ENCODE measurements at places on chromosomes 4 and X. TPM values are rescaled to one million over a fixed set of nuclear protein-coding genes. Genes with fewer than 3 reads are reported as not detected.
A peak's percentile ranks its signal among the peaks of the same experiment; 100 is the strongest.

DNA sequence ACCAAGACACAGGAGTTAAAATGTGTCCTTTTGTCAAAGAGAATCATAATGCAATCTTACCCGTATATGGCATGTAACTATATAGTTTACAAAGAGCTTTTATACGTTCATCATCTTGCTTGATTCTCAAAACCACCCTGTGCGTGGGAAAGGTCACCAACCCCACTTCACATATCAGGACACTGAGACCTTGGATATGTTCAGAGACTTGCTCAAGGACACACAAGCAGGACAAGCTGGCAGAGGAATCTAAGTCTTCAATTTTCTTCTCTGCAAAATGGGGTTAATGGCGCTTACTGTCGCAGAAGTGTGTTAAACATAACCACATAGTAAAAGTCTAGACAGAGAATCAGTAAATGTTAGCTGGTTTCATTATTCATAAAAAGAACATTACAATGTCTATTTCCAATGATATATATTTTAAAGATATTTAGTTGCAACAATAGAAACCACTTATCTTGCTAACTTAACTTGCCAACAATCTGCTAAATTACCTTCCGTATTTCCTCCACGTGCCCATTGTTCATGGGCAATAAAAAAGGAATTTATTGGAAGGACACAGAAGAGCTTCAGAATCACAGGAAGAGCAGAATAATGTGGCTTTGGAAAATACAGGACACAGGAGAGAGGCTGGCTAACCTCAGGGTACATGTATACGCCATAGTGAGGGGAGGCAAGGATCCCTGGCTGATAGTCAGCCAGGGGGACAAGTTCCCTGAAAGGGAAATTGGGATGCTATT, 64.6 kb upstream of the TAPT1 start:
- H3K4me3 ChIP-seq = no peak overlapping the region
- H3K27ac ChIP-seq = no peak overlapping the region
- H3K4me1 ChIP-seq = no peaks in the 10 kb centered on the region
- H3K36me3 ChIP-seq = no peaks in the 10 kb centered on the region
- H3K27me3 ChIP-seq = peaks cover 2% of the 10 kb centered on the region
- no peak for DNase-seq

GRCh38 chr4:25502115-25502514, 125.1 kb downstream of the ANAPC4 start:
- H3K27ac ChIP-seq = no peak overlapping the region
- H3K36me3 ChIP-seq = no peaks in the 10 kb centered on the region
- no peak for DNase-seq
- no peaks in the 10 kb centered on the region for H3K4me1 ChIP-seq
- no peaks in the 10 kb centered on the region for H3K27me3 ChIP-seq

GRCh38 chrX:84724576-84724975, 222.3 kb upstream of the HDX start:
- H3K27me3 ChIP-seq = no peaks in the 10 kb centered on the region
- no peak for DNase-seq
- no peak overlapping the region for H3K27ac ChIP-seq
- H3K36me3 ChIP-seq = no peaks in the 10 kb centered on the region
- H3K4me3 ChIP-seq = no peak overlapping the region

- H3K27ac ChIP-seq = no peak overlapping the region
- no peak overlapping the region for H3K4me3 ChIP-seq
- DNase-seq = no peak
- no peaks in the 10 kb centered on the region for H3K4me1 ChIP-seq
Observed at GRCh38 chr4:110898290-110898689, 275.4 kb upstream of the PITX2 start.

The ADGRL3 gene
- not detected for total RNA-seq

- DNase-seq = no peak
- no peaks in the 10 kb centered on the region for H3K36me3 ChIP-seq
- H3K4me3 ChIP-seq = no peak overlapping the region
- peaks cover 8% of the 10 kb centered on the region for H3K4me1 ChIP-seq
Observed at GRCh38 chrX:13469963-13470684, 99.3 kb upstream of the EGFL6 start.

DNA sequence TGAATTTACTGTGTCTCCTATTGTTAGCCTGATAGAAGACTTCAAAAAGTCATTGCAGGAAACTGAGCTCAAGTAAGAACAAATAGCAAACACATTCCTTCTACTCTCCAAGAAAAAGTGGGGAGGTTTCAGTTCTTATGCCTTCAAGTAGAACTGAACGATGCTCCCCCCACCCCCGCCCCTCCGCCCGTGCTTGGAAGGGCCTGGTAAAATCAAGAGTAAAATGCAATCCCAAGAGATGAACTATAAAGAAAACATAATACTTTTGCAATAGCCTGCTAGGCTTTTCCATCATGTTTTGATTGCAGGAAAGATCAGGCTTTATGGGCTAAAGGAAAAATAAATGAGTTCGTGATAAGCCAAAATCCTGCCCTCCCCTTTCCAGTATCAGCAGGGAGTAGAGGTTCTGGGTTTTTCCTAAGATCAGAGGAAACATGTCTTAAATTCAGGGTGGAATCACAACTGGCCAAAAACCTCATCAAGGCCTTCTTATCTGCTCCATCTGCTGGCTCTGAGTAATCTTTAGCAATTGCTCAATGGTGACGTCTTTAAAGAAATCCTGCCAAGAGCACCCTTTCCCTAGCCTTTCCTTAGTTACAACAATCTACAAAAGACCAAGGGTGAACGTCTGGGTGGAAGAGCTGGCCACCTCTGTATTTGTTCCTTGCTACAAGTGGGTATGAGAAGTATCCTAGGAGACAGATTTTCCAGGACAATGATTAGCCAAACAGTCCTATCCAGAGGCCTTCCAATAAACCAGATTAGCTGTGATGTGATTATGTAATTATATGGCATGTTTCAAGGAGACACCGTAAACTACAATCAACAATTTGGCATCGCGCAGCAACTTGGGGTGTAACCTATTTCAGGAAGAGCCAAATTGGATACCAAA, 66.3 kb upstream of the FAM9C start:
- no peak overlapping the region for H3K27ac ChIP-seq
- DNase-seq = no peak
- no peaks in the 10 kb centered on the region for H3K36me3 ChIP-seq
- H3K4me1 ChIP-seq = no peaks in the 10 kb centered on the region
- no peaks in the 10 kb centered on the region for H3K27me3 ChIP-seq
- no peak overlapping the region for H3K4me3 ChIP-seq

The HSFX3 gene
- not detected for total RNA-seq

DNA sequence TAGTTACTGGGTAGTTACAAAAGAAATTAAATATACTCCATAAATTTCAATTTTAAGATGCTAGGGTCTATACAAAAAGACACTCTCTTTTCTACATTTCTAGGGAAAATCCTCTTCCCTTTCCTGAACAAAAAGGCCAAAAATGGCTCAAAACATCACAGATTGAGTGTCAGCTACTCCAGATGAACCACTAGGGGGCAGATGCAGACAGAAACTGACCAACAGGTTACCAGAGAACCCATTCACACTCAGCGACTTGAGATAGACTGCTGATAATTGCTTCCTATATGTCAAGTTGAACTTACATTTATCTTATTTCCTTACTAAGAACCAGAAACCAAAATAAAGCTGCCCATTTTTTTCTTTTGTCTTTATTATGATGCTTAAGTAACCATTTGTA, 83.4 kb upstream of the MID1IP1 start:
- no peak overlapping the region for H3K27ac ChIP-seq
- H3K36me3 ChIP-seq = no peaks in the 10 kb centered on the region
- H3K4me3 ChIP-seq = no peak overlapping the region
- H3K27me3 ChIP-seq = no peaks in the 10 kb centered on the region
- no peaks in the 10 kb centered on the region for H3K4me1 ChIP-seq
- no peak for DNase-seq

DNA sequence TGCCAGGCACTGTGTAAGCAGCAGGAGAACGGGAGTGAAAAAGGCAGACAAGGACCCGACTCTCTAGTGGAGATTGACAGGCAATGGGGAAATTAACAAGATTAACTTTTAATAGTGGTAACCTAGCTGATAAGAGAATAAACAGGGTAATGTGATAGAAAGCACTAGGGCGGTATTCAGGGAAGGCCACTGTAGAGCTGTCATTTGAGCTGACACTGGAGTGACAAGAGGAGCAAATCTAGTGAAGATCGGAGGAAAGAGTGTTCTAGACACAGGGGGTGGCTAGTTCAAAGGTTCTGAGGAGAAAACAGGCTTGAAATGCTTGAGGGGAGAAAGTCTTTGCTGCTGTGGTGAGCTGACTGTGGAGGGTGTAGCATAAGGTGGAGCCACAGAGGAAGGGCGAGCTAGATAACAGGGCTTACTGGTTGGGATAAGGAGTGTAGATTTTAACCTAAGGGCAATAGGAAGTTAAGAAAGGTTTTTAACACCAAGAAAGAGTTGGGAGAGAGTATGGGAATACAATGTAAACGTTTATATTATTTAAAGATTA, 122.8 kb downstream of the SLC10A7 start:
- no peak overlapping the region for H3K4me3 ChIP-seq
- no peaks in the 10 kb centered on the region for H3K36me3 ChIP-seq
- H3K27me3 ChIP-seq = no peaks in the 10 kb centered on the region
- no peaks in the 10 kb centered on the region for H3K4me1 ChIP-seq
- no peak for DNase-seq

The IL1RAPL2 gene
- total RNA-seq = not detected

DNA sequence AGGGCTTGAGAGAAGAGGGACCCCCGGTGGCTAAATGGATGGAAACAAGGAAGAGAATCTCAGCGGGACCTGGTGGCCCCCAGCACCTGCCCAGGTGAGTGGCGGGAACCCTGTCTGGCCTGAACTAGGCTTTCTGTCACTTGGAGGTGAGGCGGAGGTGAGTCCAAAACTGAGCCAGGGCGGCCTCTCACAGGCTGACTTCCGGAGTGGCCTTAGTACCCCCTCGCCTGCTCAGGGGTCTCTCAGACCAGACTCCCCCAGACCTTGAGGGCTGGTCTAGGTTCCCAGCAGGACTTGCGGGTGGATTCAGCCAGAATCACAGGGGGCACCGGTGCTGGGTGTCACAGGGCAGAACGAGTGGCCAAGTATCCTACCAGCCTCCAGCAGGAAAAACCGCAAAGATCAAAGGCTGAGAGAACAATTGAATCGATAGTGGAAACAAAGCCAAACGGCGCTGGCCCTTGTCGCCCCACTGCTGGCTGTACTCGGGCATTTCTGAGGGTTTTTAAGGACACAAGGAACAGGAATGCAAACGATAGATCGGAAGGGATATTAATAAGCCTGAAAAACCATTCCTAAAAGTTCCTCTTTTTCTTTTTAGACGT, 67.8 kb downstream of the WFS1 start:
- DNase-seq = no peak
- H3K36me3 ChIP-seq = no peaks in the 10 kb centered on the region
- no peaks in the 10 kb centered on the region for H3K27me3 ChIP-seq
- H3K4me1 ChIP-seq = peaks cover 25% of the 10 kb centered on the region
- no peak overlapping the region for H3K27ac ChIP-seq
- H3K4me3 ChIP-seq = peak overlapping the region; percentile 64

DNA sequence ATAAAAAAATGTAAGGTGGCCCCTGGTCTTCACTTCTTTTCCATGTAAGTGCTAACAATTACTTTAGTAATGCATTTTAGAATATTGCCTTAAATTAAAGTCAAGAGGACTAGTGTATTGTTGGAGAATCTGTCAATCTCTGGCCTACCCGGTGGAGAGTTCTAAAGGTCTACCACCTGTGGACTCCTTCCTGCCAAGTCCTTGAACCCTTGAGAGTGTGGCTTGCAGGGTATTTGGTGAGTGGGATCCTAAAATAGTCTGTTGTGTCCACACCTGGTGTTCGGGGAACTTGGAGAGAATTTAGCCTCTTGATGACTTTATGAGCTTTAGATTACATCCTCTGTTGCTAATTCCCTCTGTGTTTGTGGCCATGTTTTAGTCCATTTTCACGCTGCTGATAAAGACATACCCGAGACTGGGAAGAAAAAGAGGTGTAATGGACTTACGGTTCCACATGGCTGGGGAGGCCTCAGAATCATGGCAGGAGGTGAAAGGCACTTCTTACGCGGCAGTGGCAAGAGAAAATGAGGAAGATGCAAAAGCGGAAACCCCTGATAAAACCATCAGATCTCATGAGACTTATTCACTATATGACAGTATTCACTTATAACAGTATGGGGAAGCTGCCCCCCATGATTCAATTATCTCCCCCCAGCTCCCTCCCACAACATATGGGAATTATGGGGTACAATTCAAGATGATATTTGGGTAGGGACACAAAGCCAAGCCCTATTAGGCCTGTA, 23.8 kb downstream of the DDIT4L start:
- H3K36me3 ChIP-seq = no peaks in the 10 kb centered on the region
- H3K27ac ChIP-seq = no peak overlapping the region
- H3K27me3 ChIP-seq = no peaks in the 10 kb centered on the region
- no peak for DNase-seq
- peaks cover 3% of the 10 kb centered on the region for H3K4me1 ChIP-seq

DNA sequence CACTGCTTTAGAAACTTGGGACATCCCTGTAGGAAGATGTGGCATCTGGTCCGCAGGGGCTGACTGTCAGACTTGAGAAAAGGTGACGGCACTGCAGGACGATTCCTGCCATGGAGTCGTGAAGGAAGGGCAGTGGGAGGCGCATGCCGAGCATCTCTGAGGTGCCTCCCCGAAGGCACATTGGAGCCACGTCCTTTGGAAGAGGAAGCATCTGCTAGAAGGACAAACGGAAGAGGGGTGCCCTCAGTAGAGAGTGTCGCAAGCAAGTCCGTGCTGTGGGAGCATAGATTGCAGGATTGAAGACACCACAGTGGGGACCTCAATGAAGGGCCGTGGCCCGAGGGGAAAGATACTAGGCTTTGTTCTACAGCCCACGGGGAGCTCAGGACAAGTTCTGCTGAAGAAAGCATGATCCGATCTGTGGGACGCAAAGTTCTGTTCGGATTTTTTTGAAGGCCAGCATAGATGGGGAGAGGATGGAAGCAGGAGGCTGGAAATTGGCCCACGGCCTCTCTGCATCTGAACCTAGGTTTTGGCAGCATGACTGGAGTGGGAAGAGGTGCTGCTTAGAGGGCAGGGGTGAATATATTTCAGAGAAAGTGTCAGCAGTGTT, 24.2 kb upstream of the HELT start:
- H3K4me3 ChIP-seq = no peak overlapping the region
- H3K27me3 ChIP-seq = peaks cover 2% of the 10 kb centered on the region
- DNase-seq = no peak
- no peak overlapping the region for H3K27ac ChIP-seq

GRCh38 chr4:20358110-20358509, 106.4 kb downstream of the SLIT2 start:
- H3K27ac ChIP-seq = no peak overlapping the region
- no peak for DNase-seq
- no peaks in the 10 kb centered on the region for H3K4me1 ChIP-seq
- H3K27me3 ChIP-seq = no peaks in the 10 kb centered on the region

Measured in CD4-positive, CD25-positive, alpha-beta regulatory T cell (primary cell).